ENCODE measurements at places on chromosomes 1 and 21. TPM values are rescaled to one million over a fixed set of nuclear protein-coding genes. Genes with fewer than 3 reads are reported as not detected.

SLC35A3 gene
- 15.9 TPM for total RNA-seq

DNA sequence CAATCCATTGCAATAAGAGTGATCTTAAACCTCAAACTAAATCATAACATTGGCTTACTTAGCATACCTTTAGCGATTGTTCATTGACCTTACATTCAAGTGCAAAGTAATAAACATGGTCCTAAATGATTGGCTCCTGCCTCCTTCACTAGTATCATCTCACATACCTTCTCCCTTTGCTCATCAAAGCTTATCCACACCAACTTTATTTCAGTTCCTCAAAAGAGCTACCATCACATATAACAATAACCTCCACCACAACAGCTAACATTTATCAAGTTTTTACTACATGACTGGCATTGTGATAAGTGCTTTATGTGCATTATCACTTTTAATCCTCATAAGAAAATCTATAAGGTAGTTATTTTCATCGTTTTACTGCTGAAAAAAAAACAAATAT, 198.8 kb downstream of the COL24A1 start:
- DNase-seq = no peak

RPE65 gene
- not detected for total RNA-seq

DNA sequence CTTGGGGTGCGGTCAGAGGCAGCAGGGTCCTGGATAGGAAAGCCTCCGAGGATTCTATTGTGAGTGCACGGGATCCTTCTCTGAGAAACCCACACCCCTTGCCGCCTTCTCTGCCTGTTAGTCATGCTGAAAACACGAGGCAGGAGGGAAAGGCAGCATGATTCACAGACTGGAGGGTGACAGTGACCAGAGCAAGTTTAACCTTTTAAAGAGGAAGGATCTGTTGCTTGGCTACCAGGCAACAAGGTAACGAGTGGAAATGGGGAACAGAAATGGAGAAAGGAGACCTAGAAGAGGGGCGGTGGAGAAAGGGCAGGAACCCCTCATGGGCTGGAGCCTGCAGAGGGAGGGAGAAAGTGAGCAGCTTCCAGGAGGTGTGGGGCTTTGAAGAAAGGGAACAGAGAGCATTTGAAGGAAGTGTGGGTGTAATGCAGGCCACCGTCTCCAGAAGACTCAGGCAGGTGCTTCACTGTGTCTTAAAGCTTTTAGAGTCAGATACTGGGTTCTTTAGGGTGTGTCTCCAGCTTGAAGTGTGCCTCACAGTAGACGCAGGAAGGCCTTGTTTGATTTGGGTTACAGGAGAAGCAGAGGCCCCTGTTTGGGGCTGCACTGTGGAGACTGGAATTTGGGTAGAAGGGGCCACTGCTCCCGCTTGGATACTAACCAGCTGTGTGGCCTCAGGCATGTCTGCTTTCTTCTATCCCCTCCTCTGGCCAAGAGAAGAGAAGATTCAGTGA, 19.1 kb downstream of the OPTC start:
- DNase-seq = no peak

- no peak for DNase-seq
Measured at GRCh38 chr1:13760921-13761320, 60.9 kb downstream of the PRDM2 start.

- DNase-seq = no peak
Measured at GRCh38 chr1:84834419-84835064, 58.5 kb downstream of the LPAR3 start.

GRCh38 chr1:87337606-87338005, 8.9 kb downstream of the LMO4 start:
- DNase-seq = no peak

DNA sequence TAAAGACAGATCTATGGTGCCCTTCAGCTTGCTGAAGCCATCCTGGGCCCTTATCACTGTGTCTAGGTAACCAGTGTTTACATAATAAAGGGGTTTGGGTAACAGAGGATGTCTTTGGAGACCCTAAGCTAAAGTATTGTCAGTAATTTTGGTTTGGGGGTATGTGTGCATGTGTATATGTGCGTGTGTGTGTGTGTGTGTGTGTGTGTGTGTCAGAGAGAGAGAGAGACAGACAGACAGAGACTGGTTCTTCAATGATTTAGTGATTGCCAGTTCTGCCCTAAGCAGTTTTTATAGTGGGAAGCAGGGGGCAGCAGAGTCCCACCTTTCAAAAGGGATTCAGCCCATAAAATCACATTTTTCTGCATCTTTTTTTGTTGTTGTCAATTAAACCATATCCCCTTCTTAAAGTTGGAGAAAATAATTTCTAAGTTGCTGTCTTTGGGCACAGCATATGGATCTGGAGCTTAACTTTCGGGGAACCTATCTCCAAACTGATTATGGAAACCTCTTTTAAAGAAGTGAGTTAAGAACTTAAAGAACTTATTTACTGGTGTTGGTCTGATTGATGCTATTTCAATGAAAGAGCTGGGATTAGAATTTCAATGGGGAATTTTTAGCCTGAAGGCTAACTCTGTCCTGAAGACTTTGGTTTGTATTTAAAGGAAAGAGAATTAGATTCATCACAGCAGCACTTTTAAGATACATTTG, 51.1 kb downstream of the ZNF326 start:
- DNase-seq = peak; percentile 50

DNA sequence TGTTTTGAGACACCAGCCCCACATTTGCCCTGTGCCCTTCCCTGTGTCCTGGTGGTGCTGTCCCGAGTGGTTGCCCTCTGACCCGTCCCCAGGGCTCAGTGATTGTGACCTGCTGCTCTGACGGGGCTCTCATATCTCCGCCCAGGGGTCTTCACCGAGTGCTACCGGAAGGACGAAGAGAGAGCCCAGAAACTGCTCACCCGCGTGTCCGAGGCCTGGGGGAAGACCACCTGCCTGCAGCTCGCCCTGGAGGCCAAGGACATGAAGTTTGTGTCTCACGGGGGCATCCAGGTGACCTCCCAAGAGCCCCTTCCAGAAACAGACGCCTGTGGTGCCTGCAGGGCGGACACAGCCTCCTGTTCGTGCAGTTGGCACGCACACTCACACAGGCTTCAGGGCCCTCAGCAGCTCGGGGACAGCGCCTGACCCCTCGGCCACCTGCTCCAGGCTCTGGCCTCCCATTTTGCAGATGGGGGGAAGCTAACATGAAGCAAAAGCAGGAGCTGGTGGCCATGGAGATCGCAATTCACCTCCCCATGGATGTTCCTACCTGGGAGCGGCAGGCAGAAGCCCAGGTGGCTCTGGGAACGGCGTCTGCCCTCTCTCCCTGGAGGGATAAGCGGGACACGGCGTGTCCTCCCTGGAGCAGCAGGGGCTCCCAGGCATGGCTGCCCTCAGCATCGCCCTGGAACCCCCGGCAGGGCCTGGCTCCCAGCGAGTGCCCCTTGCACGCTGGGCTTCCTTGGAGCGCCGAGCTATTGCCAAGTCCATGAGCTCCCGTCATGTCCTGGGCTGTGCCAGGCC, 45.9 kb downstream of the TRPM2 start:
- DNase-seq = no peak

DNA sequence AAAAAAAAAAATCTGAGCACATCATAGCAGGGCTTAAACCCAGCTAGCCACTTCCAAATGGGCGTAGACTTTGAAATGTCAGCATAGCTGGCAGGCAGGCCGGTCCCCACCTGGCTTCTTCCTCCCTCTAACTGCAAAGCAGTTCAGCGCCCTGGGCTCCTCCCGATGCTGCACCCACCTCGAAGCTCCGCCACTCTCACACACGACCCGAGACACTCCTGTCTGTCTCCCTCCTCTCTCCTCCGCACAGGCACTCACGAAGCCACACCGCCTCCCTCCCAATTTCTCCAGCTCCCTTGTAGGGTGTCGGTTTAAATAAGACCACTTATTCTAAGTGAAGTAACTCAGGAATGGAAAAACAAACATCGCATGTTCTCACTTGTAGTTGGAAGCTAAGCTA, 301.3 kb downstream of the NPHP4 start:
- DNase-seq = no peak

KRTAP10-12 gene
- not detected for total RNA-seq

DNA sequence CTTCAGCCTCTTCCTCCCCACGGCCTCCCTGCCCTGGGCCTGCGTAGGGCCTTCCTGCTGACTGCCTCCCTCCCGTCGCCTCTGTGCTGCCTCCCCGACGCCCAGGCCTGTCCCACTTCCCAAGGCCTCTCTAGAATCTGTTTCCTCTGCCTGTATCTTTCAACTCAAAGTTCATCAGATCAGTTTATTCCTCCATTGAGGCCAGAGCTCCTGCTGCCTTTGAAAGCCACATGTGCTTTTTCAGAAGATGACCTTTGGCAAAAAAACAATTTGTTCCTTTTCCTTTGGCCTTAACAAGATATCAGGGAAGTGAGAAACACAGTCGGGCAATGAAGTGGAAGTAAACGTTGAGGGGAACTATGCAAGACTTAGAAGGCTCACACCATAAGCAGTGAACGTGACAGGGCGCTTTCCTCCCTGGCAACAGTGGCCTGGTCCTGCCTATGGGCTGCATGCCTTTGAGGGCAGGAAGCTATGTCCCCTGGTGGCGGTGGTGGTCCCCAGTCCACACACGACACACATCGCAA, 85.9 kb downstream of the PSMG1 start:
- no peak for DNase-seq

DNA sequence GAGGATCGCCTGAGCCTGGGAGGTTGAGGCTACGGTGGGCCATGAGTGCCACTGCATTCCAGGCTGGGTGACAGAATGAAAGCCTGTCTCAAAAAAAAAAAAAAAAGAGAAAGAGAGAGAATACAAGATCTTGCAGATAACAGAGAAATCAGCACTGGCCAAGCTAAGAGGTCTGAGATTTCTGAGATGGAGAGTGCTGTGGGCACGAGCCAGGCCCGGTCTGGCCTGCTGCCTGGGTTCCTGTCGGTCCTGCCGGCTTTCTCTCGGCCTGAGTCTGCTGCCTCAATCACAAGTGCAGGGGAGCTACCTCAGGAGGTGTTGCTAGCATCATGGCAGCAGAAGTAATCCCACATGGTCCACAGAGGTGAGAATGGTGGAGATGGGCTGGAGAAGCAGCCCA, 19.0 kb downstream of the ADORA1 start:
- DNase-seq = no peak

DNA sequence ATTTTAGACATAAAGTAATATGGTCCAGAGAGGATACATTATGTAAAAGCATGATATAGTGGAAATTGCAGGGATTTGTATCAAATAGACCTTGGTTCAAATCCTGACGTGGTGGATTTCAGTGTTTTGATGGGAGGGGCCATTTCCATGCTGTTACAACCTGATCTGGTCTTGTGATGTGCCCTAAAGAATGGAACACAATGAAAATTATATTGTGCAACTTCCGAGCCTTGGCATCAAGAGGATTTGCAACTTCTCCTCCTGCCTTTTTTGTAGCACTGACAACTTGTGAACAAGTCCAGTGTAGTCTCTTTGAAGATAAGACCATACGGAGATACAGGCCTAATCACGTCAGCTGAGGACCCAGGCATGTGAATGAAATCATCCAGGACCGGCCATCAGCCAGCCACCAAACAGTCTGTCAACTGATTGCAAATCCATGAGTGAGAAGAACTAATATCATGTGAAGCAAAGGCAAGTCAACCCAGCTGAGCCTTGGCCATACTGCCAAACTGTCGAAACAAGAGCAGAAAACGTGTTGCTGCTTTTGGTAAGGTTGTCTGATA, 412.1 kb downstream of the DPYD start:
- DNase-seq = no peak

DNA sequence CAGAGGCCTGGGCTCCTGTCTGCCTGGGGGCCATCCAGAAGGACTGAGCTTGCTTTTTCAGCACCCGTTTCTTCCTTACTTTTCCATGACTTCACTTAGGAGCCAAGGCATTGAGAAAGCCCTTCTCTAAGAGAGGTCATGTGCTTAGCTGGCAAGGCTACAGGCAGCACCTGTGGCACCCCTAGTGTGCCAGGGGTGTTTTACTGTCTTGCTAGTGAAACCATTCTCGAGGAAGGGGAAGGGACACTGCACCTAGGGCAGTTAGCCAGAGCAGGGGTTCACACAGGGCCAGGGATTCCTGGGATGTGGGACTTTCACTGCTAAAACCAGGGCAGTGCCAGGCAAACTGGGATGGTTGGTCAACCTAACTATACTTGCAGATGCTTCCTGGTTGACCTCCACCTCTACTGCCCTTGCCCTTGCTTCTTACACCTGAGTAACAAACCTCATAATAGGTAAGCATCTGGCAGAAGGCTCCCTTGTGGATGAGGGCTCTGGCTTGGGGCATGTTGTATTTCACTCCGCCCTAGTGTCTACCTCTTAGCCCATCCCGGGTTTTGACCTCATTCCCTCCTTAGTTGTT, 69.2 kb downstream of the NOS1AP start:
- no peak for DNase-seq

CFHR4 gene
- total RNA-seq = 0.42 TPM

DNA sequence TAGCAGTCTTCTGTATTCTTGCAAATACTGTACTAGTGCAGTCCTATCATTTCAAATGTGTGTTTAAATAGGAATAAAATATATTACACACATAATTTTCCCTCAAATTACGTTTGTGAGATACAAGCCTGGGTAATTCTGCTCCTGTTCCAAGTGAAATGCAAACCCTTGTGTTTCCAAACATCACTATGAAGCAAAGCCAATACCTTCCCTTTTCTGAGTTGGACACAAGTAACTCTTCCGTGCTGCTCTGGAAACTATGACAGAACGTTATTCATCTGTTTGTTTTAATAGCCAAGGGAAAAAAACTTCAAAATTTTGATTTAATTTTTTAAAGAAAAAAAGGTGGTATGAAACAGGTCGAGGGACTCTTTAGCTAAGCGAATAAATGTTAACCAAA, 73.7 kb upstream of the UBE2U start:
- DNase-seq = no peak

DNA sequence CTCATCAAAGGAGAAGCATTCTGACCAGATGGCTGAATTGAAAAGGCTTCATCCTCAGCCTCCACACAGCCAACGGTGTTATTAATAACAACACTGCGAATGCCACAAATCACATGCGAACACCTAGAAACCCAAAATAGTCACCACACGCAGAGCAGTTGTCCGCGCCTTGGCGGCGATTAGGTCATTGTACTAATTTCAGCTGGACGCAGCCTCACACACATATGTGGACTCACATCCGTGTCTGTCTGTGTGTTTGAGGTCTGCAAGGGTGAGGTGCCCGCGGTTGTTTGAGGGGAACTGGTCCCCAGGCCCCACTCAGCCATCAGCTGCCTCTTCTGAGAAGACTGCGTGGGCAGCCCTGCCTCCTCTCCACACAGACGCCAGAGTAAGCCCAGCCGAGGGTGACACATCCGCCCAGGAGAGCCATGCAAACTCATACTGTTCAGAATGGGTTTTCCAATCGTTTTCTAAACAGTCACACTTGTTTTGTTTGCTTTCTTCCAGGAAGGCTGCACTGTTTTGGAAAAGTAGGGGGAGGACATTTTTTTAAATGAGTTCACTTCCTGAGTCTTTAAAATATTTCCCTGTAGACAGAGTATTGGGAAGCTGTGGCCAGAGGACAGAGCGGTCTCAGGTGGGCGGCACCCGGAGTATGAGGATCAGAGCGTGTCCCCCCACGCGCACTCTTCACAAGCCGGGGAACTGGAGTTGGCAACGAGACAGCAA, 53.4 kb downstream of the TOMM20 start:
- DNase-seq = no peak

- DNase-seq = no peak
Measured at GRCh38 chr1:168441745-168442144, 102.1 kb downstream of the XCL2 start.

GRCh38 chr1:155069551-155070157, 6.1 kb downstream of the EFNA4 start:
- no peak for DNase-seq

Measured in WTC11 (cell line).